Activated naive CD8-positive, alpha-beta T cell treated with anti-CD3 and anti-CD28 coated beads, Interleukin-2, amount 10 ng/mL, durations not matched to agents 7 days and 5 days (primary cell): ENCODE measurements at places on chromosomes 12 and 14.
A peak's percentile ranks its signal among the peaks of the same experiment; 100 is the strongest.

- no peak for DNase-seq
These were observed 79.6 kb upstream of the PSMA6 start for GRCh38 chr14:35212471-35213142.

- DNase-seq, result peak; percentile 23
These were observed 362.6 kb downstream of the TMEM121 start for GRCh38 chr14:105888784-105889665.

- DNase-seq, result no peak
These were observed 171.9 kb upstream of the KITLG start for GRCh38 chr12:88752183-88752582.

- DNase-seq, result no peak
These were observed 557.0 kb downstream of the FLRT2 start for GRCh38 chr14:86086962-86087361.

DNA sequence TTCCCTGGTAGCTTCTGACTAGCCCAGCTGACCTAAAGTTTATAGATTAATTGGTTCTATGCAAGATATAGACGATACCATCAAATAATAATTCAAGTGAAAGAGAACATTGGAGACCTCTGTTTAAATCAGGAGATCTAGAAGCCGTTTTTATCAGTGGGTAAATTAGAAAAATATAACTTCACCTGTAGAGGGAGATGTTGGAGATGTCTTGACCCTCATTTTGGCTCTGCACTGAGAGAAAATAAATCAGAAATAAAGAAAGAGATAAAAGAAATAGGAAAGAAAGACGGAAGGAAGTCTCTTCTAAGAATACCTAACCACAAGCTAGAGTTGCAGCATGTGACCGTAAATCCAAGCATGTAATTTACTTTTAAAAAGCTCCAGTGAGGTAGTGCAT is 684.5 kb downstream of the C12orf50 start:
- no peak for DNase-seq

- no peak for DNase-seq
These were observed 5.9 kb downstream of the C12orf71 start for GRCh38 chr12:27076468-27076867.

DNA sequence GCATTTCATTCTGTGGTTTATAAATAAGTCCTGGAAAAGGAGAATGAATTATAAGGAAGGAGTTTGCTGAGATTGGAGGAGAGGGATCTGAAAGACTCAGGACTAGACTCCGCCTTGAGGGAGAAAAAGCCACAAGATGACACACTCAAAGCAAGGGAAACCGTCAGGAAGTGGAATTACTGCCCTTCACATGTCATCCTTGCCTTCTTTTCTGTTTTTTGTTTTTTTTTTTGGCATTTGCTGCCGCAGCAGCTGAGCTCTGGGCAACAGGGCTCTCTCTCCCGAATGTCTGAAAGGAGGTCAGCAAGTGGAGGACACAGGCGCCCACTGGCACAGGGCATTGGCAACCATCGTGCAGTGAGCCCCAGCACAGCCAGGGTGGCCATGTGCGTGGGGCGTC is 344.9 kb downstream of the DPF3 start:
- no peak for DNase-seq

- DNase-seq, result peak; percentile 57
These were observed 752 bp downstream of the DACT1 start for GRCh38 chr14:58638231-58639197.

GRCh38 chr12:127822809-127823411 is 444.1 kb upstream of the TMEM132C start:
- no peak for DNase-seq

DNA sequence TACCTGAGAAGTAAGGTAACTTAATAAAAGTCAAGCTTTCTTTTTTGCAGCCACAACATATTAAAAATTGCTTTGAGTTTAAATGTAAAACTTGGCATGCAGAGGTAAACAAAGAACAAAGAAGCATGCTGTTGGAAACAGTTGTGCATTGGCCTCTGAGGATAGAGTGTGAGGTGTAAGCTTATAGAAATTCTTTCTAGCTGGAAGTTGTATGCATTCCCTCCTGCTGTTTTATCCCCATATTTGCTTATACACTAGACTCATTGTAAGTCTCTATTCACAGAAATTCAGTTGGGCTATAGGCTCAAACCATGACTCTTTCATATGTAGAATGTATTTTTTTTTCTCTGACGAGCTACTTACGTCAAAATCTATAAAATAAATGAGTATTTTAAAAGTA is 316.3 kb downstream of the SLC6A15 start:
- DNase-seq, result no peak
